ENCODE measurements at places on chromosomes 1 and 21.
A peak's percentile ranks its signal among the peaks of the same experiment; 100 is the strongest.

DNA sequence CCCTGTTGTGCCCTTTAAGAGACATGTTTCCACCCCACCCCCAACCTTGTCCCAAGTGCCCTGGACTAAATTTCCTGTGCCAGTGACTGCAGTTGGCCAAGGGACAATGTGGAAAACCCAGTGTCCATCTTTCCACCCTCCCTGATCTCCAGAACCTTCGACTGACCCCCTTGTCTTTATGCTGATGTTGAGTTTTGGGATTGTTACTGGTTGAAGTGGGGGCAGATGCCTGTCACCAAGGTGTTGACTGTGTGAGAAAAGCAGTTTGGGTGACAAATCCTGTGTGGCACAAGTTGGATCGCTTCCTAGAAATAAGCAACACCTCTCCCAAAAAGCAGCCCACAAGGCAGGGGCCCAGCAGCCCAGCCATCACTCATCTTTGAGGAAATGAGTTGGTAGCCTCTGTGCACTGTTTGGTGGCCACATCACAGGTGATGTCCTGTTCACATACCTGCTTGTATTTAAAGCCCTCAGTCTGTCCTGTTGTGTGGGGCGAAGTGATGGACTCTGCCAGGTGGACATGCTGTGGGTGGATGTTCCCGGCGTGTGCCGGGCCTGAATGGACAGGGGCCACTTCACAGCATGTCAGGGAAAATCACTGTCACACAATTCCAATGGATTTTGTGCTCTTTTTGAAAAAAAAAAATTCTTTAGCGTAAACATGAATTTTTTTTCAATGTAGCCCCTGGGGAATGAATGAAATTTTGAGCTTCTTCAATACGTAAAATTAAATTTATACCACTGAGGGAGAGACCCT lies 6.6 kb upstream of the MIIP start:
- no peak for DNase-seq

- DNase-seq = no peak
Measured at GRCh38 chr1:112245114-112245513, 150.9 kb upstream of the CTTNBP2NL start.

GRCh38 chr1:37465593-37466517 lies 8.5 kb upstream of the ZC3H12A start:
- no peak for DNase-seq

- no peak for DNase-seq
Measured at GRCh38 chr1:221227872-221228337, 348.7 kb downstream of the HLX start.

- no peak for DNase-seq
Measured at GRCh38 chr1:192904438-192904895, 95.6 kb downstream of the RGS2 start.

GRCh38 chr1:39894884-39895495 lies 6.7 kb downstream of the MYCL start:
- no peak for DNase-seq

- no peak for DNase-seq
Measured at GRCh38 chr1:30135698-30136097, 587.7 kb downstream of the MATN1 start.

GRCh38 chr1:5370311-5370710 lies 621.9 kb downstream of the NPHP4 start:
- DNase-seq = no peak

DNA sequence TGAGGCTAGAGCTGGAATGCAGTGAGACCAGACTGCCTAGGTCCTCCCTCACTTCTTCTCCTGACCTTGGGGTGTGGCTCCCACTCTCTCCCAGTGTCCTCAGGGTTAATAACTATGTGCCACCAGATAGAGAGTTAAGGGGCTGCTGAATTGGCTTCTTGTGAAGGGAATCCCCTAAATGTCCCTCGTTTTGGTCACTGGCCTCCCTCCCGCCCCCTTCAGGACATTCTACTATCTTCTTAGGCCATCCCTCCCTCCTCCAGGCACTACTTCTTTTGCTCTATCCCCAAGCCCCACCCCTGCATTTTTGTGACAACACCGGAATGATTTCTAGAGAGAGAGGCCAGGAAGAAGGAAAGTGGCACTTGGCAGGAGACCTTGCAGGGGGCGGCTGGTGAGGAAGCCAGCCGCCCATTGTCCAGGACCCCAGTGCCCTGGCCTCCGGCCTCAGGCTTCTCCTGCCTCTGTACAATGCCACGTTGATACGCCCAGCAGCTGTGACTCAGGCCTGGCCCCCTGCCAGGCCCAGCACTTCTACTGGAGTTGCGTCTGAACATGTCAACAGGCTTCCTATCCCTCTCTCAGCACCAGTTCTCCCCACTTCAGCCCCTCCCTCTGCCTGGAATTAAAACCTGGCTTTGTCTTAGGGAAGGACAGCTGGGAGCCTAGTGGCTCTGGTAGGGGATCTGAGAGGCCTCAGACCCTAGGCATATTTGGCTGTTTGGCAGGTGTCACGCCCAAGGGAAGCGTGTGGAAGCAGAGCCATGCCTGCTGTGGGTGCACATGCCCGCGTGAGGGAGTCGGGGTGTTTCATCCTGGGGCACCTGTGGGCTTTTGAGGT lies 9.1 kb downstream of the LMNA start:
- peak; percentile 93 for DNase-seq

DNA sequence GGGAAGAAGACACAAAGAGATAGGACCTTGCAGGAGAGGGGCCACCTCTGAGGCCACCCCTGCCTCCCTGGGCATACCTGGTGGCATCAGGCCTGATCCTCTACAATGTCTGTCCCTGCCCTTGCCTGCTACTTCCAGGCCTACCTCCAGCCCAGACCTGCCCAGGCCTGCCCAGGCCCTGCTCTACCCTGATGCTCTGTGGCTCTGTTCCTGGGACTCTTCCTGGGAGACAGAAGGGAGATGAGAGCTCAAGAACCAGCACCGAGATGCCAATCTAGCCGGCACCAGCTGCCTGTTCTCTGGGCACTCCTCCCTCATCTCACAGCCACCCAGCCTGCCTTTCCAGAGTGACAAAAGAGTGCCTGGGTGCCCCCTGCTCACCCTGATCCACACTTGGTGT lies 2.7 kb downstream of the CELF3 start:
- peak; percentile 51 for DNase-seq

DNA sequence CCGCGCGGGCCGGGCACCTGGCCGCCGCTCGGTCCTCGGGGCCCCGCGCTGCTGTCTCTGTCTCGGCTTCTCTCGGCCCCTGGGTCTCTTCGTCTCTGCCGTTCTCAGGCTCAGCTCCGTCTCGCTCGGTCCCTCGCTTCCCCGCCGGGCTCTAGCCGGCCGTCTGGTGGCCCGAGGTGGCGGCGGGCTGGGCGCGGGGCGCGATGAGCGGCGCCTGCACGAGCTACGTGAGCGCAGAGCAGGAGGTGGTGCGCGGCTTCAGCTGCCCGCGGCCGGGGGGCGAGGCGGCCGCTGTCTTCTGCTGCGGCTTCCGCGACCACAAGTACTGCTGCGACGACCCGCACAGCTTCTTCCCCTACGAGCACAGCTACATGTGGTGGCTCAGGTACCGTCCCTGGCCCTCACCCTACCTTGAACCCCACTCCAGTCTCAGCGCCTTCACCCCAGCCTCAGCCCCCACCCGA lies 355 bp downstream of the SHISAL2A start:
- no peak for DNase-seq

DNA sequence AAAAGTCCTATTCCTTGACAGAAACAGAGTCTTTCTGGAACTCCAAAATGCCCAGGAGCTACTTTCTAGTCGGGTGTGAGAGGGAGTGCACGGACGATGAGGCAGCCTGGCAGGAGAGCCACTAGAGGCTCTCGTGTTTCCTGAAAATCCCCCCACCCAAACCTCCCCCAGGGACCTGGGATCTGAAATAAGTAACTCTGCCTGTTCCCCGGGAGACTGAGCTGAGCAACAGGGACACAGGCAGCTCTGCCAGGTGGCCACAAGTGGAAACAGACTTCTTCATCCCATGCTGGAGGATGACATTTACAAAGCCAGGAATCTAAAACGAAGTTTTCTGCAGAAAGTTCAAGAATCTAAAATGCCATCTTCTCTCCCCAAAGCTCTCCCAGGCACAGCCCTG lies 77.1 kb downstream of the ITPKB start:
- DNase-seq = peak; percentile 61

GRCh38 chr1:8157765-8158164 lies 131.7 kb upstream of the ERRFI1 start:
- no peak for DNase-seq

DNA sequence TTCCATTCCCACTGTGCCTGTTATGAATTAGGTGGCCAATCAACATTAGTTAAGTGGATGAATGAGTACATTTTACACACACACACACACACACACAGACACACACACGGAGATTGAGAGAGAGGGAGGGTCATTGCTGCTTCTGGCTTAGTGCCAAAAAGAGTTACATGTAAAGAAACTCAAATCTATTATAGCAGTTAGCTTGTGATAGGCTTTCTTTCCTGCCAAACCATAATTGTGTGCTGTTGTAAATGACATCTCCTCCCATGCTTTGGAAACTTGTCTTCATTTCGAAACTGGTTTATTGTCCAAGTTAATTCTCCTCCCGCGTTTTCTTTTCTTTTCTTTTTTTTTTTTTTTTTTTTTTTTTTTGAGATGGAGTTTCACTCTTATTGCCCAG lies 1.4 kb upstream of the MT1HL1 start:
- DNase-seq = no peak

DNA sequence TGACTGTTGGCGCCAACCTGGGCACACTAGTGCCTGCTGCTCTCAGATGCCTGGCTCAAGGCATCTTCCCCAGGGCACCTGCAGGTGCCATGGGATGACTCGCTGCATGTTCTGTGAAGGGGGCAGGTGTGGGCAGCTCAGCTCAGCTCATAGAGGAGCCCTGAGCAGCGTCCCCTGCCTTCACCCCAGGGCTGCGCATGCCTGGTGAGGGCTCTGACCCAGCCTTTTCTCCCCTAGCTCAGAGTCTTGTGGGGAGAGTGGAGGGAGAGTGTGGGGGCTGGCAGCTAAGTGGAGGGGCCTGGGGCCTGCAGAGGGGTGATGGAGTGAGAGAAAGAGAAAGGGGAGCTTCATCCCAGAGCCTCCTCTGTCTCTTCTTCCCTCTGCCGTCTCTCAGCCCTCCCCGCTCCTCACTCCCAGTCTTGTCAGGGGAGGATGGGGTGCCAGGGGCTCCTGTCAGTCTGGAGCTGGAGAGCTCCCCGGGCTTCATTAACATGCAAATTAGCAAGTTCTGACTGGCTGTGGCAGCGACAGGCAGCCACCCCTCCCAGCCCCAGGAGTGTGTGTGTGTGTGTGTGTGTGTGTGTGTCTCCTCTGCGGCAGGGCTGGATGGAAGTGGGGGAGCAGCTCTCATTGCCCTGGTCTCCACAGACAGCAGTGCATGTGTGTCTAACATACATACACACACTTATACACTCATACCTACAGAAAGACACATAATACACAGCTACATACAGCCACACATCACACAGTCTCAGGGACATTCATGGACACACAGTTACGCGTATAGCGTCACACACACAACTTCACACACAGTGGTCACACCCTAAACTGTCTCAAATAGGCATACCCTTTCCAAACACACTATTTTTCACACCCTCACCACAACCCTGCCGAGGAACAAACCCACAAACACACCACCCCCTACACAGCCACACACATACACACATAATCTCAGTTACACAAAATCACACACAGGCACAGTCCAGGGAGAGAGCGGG lies 34.0 kb downstream of the FOXO6 start:
- DNase-seq = peak; percentile 77

DNA sequence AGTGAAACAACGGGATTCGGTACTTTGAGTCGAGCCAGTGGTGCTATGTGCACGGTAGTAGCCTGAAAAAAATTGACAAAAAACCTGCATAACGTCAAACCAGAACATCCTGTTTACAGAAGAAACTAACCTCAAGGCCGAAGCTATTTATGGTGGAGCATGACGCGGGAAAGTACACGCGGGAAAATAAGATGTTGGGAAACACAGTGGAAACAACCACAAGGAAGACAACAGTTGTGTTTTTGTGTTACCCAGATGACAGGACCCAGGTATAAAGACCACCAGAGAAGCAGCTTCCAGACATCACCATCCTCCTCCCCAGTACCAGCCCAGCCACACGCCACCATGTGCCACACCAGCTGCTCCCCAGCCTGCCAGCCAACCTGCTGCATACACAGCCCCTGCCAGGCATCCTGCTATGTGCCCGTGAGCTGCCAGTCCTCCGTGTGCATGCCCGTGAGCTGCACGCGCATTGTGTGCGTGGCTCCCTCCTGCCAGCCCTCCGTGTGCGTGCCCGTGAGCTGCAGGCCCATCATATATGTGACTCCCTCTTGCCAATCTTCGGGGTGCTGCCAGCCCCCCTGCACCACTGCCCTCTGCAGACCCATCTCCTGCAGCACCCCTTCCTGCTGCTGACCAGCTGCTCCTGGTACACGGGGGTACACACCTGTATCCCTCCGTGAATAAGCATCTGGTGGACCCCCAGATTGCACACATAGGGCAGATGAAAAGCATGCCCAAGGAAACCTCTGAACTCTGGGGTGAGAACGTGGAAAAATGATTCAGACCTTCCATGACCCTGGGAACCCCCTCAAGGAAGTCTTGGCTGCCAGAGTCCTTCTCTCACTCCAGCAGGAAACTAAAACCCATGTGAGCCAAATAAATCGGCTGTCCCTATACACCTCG lies at the start of gene KRTAP12-3:
Gene KRTAP12-3, plus strand, starts transcription at position 298 of the 906 bp plus-strand sequence. Its CDS starts 48 bp downstream, at position 346.
- no peak for DNase-seq

DNA sequence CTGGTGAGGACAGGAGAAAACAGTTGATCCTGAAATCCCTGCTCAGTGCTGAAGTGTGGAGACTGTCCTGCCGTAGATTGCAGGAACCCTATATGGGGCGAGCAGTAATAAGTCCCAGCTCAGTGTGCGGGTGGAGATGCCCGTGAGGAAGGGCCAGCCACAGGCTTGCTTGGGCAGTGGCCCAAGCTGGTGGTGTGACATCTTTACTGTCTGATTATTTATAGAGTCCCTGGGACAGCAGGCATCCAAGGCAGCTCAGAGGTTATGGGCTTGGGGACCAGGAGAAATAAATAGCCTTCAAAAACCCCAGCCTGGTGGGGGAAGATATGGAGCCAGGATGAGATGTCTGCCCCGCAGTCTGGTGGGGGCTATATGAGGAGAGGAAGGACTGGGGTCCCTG lies 170.7 kb upstream of the POU3F1 start:
- DNase-seq = no peak

- no peak for DNase-seq
Measured at GRCh38 chr1:55968661-55969060, 610.7 kb downstream of the PLPP3 start.

DNA sequence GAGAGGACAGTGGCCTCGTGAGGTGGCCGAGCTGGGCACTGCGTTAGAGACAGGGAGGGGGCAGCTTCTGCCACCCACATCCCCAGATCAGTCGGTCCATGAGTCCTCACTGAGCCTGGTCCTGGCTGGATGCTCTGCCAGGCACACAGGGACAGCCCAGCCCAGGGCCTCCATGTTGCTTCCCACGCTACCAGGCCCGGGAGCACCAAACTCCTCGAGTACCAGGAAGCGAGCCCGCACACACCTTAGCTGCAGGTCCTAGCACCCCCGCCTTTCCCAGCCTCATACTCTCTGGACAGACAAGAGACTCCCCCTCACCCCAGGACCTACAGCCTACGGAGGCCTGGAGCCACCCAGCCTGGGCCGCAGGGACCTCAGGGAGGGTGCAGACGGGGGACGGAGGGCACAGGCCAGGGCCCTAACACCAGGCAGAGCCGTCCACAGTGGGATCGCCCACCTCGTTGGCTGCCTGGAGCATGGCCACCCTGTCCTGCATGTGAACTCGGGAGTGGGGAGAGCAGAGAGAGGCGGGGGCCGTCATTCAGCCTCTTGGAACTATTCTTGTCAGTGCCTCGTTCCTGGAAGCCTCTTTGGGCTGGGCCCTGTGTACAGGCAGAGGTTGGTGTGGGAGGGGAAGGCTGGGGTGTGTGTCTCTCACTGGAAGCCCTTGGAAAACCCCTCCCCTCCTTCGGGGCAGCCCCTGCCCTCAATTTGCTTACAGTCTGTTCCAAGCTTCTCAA lies 90.9 kb upstream of the RUNX3 start:
- DNase-seq = no peak

GRCh38 chr1:169925505-169926482 lies 32.1 kb upstream of the SCYL3 start:
- no peak for DNase-seq
